ENCODE measurements at places on chromosomes 16 and 17. TPM values are rescaled to one million over a fixed set of nuclear protein-coding genes. Genes with fewer than 3 reads are reported as not detected.
A peak's percentile ranks its signal among the peaks of the same experiment; 100 is the strongest.

GRCh38 chr16:50224286-50224685, 42.1 kb upstream of the ADCY7 start:
- peak; percentile 26 for DNase-seq

The PTGES3L gene
- polyA plus RNA-seq = 0.62 TPM

DNA sequence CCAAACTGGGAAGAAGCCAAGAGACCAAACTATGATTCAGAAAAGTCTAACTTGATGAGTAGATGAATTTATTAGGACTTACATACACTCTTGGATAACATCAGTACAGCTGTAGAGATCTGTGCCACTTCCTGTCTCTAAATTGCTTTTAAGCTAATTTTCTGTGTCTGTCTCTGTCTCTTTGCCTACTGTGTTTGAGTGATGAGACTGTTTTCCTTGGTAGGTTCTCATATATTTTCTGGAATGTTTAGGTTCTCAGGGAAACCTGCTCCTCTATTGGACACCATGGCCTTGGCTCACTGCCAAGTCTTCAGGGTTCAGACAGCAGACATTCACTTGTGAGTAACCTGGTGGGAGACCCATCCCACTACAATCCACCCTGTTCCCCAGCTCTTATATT, 103.5 kb upstream of the KIF2B start:
- no peak for DNase-seq

- DNase-seq = peak; percentile 41
These were observed 548 bp downstream of the PSMB3 start for GRCh38 chr17:38753071-38753506.

GRCh38 chr16:47342055-47342454, 118.8 kb downstream of the ITFG1 start:
- peak; percentile 1 for DNase-seq

DNA sequence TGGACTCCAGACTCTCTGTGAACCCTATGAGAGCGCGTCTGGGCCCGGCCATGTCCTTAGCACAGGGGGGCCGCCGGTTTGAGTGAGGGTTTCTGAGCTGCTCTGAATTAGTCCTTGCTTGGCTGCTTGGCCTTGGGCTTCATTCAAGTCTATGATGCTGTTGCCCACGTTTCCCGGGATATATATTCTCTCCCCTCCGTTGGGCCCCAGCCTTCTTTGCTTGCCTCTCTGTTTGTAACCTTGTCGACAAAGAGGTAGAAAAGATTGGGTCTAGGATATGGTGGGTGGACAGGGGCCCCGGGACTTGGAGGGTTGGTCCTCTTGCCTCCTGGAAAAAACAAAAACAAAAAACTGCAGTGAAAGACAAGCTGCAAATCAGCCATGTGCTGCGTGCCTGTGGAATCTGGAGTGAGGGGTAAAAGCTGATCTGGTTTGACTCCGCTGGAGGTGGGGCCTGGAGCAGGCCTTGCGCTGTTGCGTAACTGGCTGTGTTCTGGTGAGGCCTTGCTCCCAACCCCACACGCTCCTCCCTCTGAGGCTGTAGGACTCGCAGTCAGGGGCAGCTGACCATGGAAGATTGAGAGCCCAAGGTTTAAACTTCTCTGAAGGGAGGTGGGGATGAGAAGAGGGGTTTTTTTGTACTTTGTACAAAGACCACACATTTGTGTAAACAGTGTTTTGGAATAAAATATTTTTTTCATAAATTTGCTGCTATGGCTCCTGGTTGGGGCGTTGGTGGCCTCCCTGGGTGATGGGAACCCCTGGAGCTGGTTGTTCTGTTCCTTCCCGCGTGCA, 23.1 kb downstream of the STAT5A start:
- peak; percentile 96 for DNase-seq

The ATP5PD gene
- polyA plus RNA-seq = 522 TPM

DNA sequence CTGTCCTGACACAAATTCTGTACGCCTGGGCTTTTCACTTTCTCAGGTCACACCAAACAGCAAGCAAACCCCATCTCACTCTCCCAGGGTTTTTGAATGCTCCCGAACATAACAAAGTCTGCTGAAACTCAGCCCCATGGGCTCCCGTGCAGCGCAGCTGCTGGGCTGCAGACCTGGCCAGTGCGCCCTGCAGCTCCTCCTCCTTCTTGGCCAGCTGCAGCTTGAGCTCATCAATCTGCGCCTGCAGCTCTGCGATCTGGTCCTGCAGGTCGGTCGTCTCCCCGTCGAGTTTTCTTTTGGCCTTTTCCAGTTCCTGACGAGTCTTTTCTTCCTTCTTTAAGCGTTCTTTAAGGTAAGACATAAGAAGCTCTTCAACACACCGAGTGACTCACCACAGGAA, 70.5 kb downstream of the NDEL1 start:
- no peak for DNase-seq

The DNAH9 gene
- polyA plus RNA-seq = not detected

DNA sequence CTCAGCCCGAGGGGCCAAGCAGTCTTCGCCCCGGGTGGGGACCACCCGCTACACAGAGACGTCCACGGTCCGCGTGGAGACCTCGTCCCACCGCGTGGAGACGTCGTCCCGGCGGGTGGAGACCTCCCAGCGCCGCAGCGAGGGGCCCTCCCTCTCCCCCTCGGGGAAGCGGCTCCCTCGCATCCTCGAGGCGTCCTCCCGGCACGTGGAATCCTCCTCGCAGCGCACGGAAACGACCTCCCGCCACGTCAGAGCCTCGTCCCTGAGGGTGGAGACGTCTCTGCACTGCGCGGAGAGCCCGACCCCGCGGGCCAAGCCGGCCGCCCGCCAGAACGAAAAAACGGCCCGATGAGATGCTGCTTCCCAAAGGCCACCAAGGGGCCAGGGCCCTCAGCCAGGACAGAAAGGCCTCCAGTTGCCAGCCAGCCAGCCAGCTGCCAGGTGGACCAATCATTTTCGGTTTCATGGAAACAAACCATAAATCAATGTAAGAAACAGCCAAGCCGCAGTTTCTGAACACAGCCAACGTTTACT, 424 bp downstream of the C17orf100 start:
- DNase-seq = peak; percentile 60

GRCh38 chr17:18257982-18258355, 569 bp downstream of the FLII start:
- peak; percentile 94 for DNase-seq

The DNASE1L2 gene
- 0.89 TPM for polyA plus RNA-seq

DNA sequence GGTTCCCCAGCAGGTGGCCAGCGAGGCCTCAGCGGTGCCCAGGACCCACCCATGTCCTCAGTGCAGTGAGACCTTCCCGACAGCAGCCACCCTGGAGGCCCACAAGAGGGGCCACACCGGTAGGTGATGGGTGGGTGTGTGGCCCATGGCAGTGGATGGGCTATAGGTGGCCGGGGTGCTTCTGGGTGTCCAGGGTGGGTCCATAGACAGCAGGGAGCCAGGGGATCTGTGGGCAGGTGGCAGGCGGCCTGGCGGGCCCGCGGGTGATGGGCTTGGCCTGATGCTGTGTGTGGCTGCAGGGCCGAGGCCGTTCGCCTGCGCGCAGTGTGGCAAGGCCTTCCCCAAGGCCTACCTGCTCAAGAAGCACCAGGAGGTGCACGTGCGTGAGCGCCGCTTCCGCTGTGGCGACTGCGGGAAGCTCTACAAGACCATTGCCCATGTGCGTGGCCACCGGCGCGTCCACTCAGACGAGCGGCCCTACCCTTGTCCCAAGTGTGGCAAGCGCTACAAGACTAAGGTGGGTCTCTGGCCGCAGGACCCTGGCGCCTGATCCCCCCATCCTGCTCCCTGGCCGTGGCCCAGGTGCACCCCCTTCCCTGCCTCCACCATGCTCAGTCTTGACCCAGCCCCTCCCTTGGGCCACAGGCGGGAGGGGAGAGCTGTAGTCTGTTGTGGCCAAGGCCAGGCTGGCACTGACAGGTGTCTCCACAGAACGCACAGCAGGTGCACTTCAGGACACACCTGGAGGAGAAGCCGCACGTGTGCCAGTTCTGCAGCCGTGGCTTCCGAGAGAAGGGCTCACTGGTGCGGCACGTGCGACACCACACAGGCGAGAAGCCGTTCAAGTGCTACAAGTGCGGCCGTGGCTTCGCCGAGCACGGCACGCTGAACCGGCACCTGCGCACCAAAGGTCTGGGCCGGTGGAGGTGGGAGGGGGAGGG, 2.1 kb upstream of the DNASE1L2 start:
- DNase-seq = no peak

GRCh38 chr17:10186771-10187410, 11.5 kb downstream of the GAS7 start:
- DNase-seq = peak; percentile 66

- DNase-seq = no peak
These were observed 336.7 kb upstream of the ZFHX3 start for GRCh38 chr16:73384506-73385089.

The PRSS33 gene
- not detected for polyA plus RNA-seq

DNA sequence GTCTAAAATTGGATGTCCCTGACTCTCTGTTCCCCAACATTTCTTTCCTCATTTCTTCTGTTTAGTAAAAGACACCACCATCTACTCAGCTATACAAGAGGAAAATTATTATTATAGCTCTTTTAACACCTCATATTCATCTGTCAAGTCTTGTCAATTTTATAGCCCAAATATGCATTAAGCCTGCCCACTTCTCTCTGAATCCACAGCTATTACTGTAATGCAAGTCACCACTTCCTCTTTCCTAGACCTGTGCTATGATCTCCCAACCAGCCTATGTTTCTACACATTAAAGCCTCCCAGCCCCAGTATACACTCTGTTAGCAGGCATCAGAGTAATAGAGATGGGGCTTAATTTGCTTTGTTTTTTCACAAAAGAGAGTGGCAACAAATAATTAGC, 252.9 kb downstream of the GRIN2A start:
- no peak for DNase-seq

GRCh38 chr17:17645961-17646360, 35.3 kb upstream of the RAI1 start:
- peak; percentile 26 for DNase-seq

DNA sequence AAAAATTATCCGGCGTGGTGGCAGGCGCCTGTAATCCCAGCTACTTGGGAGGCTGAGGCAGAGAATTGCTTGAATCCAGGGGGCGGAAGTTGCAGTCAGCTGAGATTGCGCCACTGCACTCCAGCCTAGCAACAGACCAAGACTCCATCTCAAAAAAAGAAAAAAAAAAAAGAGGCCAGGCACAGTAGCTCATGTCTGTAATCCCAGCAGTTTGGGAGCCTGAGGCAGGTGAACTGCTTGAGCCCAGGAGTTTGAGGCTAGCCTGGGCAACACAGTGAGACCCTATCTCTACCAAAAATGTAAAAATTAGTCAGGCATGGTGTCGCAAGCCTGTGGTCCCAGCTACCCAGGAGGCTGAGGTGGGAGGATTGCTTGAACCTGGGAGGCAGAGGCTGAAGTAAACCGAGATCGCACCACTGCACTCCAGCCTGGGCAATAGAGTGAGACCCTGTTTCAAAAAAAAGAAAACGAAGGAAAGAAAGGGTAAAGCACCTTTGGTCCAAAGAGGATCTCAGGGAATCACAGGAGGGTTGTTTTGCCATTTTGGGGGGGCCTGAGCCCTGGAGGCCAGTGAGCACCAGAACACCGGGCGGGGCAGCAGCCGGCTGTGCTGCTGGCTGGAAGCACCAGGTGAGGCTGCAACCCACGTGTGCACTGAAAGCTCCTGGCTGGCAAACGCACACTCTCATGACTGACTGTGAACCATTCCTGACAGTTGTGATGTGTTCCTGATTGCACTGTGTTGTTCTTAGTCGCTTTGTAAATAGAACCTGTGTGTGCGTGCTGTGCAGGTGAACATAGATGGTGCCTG, 18.4 kb downstream of the HS3ST6 start:
- DNase-seq = no peak

GRCh38 chr17:47131761-47132160, 57.3 kb downstream of the CDC27 start:
- peak; percentile 27 for DNase-seq

DNA sequence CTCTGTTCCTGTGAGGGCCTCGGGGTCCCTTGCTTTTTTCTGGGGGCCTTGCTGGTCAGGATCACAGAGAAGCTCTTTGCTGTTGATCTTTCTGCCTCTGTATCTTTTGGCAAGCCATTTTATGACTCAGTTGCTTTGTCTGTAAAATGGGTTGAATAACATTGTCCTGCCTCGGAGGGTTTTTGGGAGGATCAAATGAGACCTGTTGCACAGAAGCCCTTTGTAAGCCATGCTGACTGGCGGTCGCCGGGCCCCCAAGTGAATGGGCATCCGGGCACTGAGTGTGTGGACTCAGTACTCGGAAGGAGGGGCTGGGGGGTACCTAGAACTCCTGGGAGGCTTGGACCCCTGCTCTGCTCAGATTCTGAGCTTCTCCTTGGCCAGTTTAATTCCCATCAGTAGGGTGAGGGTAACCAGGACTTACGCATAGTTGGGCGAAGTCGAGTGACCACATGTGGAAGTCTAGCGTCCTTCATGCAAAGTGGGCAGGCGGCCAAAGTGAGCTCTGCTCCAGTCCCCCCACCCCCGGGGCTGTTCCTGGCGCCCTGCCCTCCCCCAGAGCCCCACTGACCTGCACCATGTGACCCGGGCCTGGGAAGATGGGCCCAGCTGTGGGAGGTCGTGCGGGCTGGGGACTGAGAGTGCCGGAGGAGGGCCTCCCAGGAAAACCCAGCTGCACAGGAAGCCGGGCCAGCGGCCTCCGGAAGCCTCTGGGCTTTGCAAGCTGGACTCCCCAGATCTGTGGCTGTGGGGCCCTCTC, 284.0 kb downstream of the SEC14L1 start:
- DNase-seq = peak; percentile 66

Measured in GM23248 (cell line).